Stimulated activated CD4-positive, alpha-beta T cell treated with anti-CD3 and anti-CD28 coated beads, Interleukin-1b, Interleukin-23, amount 100 ng/mL, for 4 hours (primary cell): ENCODE measurements at places on chromosomes 6 and 20.

- no peak for DNase-seq
Measured at GRCh38 chr6:156449128-156449527, 328.1 kb upstream of the ARID1B start.

DNA sequence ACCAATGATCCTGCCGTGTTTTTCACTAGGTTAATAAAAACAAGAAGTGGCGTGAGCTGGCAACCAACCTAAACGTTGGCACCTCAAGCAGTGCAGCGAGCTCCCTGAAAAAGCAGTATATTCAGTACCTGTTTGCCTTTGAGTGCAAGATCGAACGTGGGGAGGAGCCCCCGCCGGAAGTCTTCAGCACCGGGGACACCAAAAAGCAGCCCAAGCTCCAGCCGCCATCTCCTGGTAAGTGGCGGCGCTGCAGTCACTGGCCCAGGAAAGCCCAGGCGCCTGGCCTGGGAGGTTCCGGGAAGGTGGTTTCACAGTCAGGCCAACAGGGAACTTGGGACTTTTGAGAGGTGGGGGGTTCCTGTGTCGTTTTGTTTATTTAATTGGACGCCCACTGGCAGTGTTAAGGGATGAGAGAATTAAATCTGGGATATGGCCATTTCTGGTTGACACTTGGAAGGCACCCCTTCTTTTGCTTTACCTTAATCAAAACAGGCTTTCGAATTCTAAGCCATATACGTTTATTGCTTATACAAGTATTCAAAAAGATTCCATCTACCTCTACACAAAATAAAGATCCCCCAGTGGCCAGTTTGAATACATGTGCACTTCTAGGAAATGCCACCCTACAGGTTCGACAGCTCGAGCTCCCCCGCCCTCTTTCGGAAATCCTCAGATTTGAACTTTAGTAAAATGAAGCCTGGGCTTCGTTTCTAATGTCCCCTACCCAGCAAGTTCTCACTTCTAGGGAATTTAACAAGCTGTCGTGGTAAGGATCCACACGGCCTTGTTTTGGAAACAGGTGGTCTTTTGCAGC lies 138.9 kb downstream of the TMEM242 start:
- DNase-seq: peak; percentile 46

DNA sequence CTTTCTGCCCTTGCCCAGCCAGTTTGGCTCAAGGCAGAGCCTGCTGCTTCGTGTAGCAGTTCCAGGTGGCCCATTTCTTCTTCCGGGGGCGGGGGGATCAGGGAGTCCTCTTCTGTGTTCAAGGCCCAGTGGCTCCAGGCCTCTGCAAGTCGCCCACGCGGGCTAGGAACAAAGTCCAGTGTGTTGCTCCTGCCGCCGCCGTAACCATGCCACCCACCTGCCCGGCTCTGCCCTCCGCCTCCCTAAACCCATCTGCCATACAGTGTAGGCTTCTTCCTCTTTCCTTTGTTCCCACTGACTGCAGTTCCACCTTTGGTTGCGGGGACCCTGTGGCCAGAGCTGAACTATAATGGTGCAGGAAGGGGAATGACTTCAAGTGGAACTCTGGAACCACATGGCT lies 43.9 kb upstream of the SRF start:
- DNase-seq: no peak

DNA sequence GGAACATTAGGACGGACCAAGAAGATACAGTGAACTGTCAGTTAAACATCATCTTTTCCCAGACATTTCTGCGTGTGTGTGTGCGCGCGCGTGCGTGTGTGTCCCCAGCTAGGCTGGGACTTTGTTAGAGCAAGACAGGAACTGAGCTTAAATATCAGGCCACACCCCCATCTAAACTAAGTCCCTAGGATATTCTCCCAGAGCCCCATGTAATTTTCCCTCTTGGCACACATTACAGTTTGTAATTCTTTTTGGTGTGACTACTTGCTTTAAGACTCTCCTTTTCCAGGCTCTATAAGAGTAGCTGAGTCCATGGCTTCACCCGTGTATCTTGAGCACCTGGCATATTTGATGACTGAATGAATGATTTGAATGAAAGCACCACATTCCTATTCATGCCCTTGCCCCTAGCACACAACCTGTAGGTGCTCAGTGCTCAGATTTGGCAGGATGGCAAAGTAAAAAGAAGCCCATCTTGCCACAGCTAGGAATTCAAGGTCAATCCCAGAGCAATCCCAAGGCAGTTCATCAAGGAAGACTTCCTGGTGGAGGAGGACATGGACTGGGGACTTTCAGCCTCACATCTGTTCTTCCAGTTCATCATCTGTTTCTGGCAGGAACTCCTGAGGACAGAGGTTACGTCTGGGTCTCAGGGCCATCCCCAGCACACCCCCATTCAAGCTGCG lies 69.2 kb downstream of the MRPL14 start:
- DNase-seq: no peak

GRCh38 chr20:31901615-31902014 lies 31.2 kb downstream of the TTLL9 start:
- DNase-seq: no peak

GRCh38 chr20:18289306-18289705 lies 979 bp downstream of the ZNF133 start:
- no peak for DNase-seq

DNA sequence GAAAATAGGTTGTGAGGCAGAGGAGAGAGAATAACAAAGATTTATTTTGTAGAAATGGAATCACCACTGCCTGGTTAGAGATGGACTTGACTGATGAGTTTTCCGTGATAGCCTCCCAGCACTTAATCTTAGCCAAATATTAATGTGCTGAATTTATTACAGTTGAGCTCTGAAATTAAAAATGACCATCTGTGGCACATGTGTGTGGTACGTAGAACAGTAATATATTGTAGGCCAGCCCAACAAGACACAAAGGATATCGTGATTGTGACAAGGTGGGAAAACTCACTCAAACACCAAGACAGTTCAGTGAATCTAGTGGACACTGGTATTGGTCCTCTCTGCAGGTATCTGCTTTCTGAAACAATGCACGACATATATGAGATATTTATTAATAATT lies 119.4 kb downstream of the HAO1 start:
- no peak for DNase-seq

DNA sequence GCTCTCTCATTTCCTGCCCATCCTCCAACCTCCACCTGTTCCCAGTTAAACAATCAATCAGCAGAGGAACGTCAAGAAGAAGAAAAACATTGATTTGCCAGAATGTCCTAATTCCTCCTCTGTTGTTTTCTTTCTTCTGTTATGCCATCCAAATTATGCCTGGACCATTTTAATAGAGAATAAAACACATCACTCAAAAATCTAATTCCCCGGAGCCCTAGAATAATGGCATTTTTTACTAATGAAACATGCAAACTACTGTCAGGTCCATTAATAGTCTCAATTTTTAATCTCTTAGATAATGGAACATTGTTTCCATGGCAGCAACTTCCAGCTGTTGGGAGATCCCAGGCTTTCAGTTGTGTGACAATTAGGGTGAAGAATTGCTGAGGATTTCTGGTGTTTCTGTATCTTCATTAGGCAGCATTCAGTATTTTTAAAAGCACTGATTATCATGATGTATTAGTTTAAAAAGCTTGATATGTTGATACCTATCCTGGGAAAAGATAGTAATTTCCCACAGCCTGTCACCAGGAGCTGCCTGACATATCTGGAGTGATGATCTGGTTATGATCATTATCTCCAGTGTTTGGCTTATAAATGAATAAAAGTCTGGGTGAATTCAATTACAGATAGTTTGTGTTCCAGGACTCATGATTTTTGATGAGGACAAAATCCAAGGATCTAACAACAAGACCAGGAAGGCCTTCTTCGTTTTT lies 209.8 kb downstream of the TPBG start:
- no peak for DNase-seq

DNA sequence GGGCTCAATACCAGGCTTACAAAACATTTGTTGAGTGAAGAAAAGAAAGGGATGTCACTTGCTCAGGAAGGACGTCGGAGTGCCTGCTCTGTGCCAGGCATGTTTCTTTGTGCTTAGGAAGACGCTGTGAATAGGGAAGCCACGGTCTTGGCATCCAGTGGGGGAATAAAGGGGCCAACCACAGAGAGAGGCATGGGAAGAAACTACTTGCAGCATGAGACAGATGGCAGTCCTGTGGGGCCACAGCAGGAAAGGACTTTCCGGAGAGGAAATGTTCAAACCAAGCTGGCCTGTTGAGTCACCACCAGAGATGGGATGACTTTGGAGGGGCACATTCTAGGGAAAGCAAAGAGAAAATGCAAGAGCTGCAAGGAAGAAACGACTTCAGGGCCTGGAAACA lies 173.2 kb downstream of the CDH26 start:
- DNase-seq: no peak
